ENCODE measurements at places on chromosomes 4 and X. TPM values are rescaled to one million over a fixed set of nuclear protein-coding genes. Genes with fewer than 3 reads are reported as not detected.
A peak's percentile ranks its signal among the peaks of the same experiment; 100 is the strongest.

GRCh38 chr4:113480109-113480508, 281.4 kb downstream of the CAMK2D start:
- no peak for DNase-seq

DNA sequence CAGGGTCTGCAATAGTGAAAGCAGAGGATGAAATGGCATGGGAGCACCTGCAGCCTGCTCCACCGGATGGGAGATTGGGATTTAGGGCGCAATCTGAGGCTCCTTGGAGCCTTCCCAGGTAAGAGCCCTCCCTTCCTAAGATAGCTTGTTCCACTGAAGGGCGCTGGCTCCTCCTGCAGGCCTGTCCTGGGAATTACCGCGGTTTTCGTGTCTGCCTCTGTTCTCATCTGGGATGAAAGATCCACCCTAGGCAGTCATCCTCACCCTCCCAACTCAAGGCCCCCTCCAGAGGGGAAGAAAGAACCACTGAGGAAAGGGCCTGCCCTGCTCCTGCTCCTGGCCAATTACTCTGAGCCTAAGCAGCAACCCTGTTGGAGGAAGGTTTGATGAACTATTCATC, 547.5 kb downstream of the SMARCA1 start:
- no peak for DNase-seq

DNA sequence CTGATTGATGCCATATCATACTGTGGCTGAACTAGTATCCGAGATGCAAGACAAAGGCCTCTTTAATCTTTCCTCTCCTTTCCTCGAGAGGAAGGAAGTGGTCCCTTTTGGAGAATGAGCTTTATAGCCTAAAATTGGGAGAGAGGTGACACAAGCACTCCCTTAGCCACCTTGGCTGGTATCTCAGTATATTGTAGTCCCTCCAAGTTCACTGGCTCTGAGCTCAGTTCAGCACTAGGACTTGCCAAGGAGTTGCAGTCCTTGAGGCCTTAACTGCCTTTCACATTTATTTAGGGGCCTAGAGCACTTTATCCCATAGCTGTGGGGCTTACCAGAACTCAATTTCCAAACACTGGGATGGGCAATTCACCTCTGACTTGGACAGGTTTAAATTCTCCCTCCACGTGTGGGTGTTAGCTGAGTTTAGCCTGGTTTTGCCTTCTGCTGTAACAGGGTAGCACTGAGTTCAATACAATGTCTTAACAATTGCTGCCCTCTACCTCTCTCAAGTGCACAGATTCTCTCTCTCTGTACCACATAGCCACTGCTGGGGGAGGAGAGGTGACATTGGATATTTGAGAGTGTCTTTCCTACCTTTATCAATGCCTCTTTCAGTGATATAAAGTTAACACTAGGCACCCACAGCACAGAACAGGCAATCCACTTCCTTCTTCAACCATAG, 216.4 kb downstream of the TECRL start:
- no peak for DNase-seq

- no peak for DNase-seq
These were observed 151.9 kb upstream of the PLAC1 start for GRCh38 chrX:134810211-134810610.

DNA sequence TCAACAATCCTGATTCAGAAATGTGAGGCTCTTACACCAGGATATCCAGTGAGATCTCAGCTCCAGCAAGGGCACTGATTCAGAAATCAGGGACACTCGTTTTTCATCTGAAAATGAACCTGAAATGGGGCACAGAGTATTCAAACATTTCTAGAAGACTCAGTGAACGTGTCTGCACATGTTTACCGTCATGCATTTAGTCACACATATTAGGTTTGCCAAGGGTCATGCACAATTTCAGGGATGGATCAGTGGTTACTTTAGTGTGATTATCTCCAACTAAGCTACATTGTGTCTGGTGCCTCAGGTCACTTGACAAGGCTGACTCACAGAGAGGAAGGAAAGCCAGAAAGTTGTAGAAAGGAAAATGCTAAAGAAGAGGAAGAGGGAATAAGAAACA, 33.6 kb upstream of the SPANXN2 start:
- no peak for DNase-seq

DNA sequence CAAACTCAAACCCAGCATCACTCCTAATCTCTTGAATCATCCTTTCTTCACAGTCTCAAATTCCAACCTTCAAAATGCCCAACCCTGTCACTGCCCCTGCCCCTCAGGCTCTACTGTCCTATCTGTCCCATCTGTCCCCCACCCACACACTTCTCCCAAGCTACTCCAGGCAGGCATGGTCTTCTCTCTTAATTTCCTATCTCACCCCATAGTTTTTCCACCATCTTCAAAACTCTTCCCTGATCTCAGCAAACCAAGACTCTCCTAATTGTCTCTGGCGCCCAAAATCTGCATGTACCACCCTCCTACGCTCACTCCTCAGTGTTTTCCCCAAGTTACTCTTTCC, 644 bp downstream of the LAMP2 start:
- no peak for DNase-seq

DNA sequence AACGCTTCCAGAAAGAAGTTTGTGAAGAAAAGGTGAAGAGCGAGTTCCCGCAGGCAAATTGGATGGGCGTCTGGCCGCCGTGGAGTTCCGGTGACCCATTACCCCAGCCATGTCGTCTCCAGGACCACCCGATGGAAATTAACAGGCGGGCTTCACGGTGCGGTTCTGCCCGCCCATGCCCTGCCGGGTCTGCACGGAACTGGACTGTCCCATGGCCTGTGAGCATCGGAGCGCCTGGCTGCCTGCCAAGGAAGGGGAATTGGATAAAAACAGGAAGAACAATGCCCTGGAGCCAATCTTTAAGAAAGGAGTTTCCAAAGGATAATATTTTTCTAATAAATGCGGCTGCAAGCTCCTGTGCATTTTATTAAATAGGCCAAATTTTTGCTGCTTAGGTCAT, 319.8 kb upstream of the SLC7A11 start:
- peak; percentile 56 for DNase-seq

The C4orf51 gene
- not detected for total RNA-seq

The ATP1B4 gene
- not detected for total RNA-seq

The SHISA3 gene
- total RNA-seq: 2.5 TPM

The DMRTC1 gene
- total RNA-seq: 0.55 TPM

Data from sigmoid colon (tissue), 7 donors.